T-cell (primary cell): ENCODE measurements at places on chromosomes 1 and 21. TPM values are rescaled to one million over a fixed set of nuclear protein-coding genes. Genes with fewer than 3 reads are reported as not detected.

DNA sequence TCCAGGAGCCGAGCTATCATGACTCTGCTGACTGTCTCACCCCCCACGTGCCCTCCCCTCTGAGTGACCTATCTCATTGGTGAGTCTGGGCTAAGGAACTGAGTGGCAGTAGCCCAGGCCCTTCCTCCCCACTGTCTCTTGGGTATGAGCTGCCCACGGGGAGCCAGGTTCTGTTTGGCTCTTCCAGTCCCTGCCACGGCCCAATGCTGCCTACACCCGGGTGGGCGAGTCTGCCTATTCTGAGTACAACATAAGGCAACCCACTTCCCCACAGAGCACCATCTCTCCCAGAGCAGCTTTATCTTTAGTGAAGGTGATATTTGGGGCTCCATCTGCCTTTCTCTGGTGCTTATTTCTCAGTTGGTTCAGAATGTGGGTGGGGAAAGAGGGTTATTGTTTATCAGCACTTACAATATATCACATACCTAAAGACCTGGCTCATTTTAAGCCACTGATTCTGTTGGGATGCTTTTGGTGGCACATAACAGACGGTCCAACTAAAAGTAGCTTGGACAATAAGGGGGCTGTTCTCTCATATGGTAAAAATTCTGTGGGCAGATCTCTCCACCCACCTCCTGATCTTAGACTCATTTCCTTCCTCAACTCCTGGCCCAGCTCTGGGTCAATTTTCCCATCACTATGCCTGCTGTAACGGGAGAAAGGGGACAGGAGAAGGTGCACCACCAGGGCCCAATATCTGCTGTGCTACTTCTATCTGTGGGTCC, 27.7 kb upstream of the VWA5B1 start:
- DNase-seq: no peak
- H3K27me3 ChIP-seq: no peaks in the 10 kb centered on the region
- no peak overlapping the region for H3K4me3 ChIP-seq
- H3K36me3 ChIP-seq: no peaks in the 10 kb centered on the region

- no peak overlapping the region for H3K4me3 ChIP-seq
- H3K36me3 ChIP-seq: no peaks in the 10 kb centered on the region
- no peak for DNase-seq
- H3K27me3 ChIP-seq: no peaks in the 10 kb centered on the region
- no peak overlapping the region for H3K27ac ChIP-seq
Measured at GRCh38 chr1:179941454-179941853, 13.2 kb upstream of the CEP350 start.

DNA sequence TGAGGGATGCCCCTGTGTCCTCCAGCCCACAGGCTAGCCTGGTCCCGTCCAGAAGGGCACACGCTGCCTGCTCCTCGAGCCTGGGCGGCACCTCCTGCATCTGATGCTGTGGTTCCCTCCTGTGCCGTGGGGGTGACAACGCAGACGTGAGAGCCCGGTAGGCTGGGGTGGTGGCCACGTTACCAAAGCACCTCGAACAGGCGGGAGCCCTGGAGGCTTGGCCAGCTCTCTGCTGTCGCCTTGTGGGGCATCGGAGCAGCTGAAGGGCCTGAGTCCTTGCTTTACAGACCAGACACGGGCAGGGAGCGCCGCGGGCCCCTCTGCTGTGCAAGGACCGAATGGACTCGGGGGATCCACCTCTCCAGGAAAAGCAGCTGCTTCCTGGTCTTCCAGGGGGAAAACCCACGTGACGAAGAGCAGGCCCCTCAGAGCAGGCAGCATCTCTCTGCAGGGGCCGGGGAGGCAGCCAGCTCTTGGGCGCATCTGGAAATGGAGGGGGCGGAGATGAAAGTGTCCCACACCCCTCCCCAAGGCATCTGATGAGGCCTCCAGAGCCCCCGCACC, 133.3 kb downstream of the NPHP4 start:
- H3K4me3 ChIP-seq: no peak overlapping the region
- no peak for DNase-seq
- no peaks in the 10 kb centered on the region for H3K36me3 ChIP-seq
- no peaks in the 10 kb centered on the region for H3K4me1 ChIP-seq

The CYP4B1 gene
- 1.7 TPM for total RNA-seq

The NT5C1A gene
- 1.3 TPM for total RNA-seq
